ENCODE measurements at places on chromosomes 13 and 19.

DNA sequence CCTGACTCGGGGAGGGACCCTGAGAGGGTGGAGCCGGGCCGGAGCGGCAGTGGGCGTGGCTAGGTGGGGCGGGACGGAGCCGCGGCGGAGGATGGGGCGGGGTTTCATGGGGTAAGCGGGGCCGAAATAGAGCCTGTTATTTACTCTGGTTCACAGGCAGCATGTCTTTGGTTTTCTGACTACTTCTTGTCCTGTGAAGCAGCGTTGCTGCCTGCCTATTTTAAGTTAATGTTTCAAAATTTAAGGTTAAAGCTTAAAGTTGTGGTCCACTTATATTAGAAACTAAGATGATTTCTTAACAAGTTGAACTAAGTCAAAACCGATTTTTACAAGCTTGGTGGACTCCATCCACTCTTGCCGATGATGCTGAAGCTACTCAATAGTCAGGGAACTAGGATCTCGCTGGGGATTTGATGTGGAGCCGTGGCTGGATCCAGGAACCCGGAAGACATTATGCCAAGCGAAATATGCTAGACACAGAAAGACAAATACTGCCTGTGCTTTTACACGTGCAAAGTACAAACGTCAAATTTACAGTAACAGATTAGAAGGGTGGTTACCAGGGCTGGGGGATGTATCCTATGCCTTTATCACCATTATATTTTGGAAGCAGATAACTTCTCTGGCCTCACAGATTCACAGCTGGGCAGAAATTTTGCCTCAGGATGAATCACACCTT is 433 bp upstream of the ZNF616 start:
- DNase-seq: no peak

DNA sequence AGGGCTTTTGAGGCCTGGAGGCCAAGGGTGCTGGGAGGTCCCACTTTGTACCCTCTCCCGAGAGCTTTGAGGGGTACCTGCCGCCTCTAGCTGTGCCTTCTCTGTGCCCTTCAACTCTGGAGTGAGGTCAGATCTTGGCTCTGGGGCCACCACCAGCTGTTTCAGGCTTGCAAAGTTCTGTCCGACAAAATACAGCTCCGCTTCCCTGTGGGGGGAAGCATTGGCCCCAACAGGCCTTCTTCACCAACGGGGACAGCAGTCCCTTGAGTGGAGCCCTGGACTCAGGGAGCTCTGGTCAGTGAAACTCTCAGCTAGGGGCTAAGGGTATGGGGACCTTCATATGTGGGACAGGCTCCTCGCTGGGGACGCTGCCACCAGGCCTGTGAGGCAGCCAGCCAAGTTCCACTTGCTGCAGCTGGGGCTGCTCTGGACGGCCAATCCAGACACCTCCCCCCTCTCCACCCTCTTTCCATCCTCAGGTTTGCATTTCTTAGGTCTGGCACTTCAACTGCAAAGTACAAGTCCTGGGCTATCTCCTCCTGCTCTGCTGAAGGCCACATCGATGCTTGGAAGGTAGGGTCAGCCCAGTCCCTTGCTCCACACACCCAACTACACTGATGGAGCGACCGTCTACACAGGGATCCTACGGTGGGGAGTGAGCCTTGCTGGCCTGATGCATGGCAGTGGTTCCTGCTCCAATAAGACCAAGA is 46.8 kb downstream of the C13orf46 start:
- no peak for DNase-seq

DNA sequence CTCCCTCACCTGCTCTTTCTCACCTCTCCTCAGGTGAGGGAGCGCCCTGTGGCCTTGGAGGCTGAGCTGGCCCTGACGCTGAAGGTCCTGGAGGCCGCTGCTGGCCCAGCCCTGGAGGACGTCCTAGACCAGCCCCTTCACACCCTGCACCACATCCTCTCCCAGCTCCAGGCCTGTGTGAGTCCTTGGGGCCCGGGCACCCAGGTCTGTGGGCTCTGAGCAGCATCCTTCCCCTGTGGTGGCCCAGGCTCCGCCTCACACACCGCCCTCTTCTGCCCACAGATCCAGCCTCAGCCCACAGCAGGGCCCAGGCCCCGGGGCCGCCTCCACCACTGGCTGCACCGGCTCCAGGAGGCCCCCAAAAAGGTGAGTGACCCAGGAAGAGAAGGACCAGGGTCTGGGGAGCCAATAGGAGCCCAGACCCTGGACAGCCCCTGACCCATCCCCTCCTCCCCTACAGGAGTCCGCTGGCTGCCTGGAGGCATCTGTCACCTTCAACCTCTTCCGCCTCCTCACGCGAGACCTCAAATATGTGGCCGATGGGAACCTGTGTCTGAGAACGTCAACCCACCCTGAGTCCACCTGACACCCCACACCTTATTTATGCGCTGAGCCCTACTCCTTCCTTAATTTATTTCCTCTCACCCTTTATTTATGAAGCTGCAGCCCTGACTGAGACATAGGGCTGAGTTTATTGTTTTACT is 1.9 kb downstream of the IFNL1 start:
- DNase-seq: no peak

- no peak for DNase-seq
Observed at GRCh38 chr19:11434703-11435056, 241 bp downstream of the ODAD3 start.

GRCh38 chr19:8575467-8575997 is 1.7 kb downstream of the MYO1F start:
- DNase-seq: peak; percentile 47

GRCh38 chr13:104530741-104531140 is 1464.5 kb upstream of the SLC10A2 start:
- no peak for DNase-seq

DNA sequence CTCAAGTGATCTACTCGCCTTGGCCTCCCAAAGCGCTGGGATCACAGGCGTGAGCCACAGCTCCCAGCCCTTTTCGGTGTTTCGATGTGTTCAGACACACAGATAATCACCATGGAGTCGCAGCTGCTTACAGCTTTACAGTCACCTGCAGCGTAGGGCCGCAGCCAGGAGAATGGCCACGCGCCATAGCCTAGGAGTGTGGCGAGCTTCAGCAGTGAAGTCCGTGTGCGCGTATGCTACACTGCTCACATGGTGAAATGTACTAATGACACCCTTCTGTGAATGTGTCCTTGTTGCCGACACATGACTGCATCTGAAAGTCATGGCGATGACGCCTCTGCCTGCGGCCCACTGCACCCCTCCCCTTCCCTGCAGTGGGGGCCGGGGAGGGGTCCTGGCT is 23.6 kb downstream of the AP3D1 start:
- no peak for DNase-seq

- DNase-seq: no peak
Observed at GRCh38 chr13:34751044-34751443, 191.0 kb upstream of the NBEA start.

DNA sequence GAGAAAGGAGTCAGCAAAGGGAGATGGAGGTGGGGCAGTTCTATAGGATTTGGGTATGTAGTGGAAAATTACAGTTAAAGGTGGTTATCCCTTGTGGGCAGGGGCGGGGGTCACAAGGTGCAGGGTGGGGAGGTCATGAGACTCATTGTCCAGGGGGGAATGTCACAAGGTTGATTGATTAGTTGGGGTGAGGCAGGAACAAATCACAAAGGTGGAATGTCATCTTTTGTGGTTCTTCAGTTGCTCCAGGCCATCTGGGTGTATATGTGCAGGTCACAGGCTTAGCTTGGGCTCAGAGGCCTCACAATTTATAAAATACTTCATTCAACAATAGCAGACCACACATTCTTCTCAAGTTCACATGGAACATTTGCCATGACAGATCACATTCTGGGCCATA is 109.6 kb downstream of the ATP11A start:
- DNase-seq: no peak

DNA sequence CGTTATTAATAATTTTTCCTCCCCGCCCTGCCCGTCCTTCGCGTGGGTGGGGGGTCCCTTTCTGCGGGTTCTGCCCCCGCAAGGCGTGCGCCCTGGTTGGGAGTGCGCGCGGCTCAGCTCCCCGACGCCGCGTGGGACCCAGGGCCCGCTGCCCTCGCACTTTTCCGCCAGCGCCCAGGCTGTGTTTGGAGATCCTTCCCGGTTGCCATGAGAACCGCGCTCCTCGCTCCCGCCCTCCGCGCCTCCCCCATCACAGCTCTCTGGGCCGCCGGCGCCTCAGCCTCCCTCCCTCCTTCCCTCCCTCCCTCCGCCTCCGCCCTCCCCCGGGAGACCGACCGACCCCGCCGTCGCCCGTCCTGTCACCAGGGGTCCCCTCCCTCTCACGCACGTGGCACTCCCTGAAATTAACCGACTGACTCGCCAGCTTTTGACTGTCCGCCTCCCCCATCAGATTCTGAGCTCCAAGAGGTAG is 2.4 kb upstream of the SSBP4 start:
- peak; percentile 94 for DNase-seq

DNA sequence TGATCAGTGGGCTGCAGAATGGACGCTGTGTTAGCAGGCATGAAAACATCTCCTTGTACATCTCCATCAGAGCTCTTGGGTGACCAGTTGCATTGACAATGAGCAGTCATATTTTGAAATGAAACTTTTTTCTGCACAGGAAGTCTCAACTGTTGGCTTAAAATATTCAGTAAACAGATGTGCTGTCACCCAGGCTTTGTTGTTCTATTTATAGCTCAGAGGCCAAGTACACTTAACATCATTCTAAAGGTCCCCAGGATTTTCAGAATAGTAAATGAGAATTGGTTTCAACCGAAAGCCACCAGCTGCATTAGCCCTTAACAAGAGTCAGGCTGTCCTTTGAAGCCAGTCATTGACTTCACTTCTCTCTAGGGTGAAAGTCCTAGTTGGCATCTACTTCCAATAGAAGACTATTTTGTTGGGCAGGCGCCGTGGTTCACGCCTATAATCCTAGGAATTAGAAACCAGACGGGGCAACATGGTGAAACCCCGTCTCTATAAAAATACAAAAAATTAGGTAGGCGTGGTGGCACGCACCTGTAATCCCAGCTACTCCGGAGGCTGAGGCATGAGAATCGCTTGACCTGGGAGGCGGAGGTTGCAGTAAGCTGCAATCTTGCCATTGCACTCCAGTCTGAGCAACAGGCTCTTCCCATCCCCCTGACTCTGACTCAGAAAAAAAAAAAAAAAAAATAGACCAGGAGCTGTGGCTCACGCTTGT is 7.9 kb upstream of the PDE4A start:
- no peak for DNase-seq

- peak; percentile 95 for DNase-seq
Observed at GRCh38 chr13:41694545-41695301, 237.4 kb downstream of the RGCC start.

GRCh38 chr13:112246731-112247470 is 129.3 kb upstream of the SPACA7 start:
- no peak for DNase-seq

DNA sequence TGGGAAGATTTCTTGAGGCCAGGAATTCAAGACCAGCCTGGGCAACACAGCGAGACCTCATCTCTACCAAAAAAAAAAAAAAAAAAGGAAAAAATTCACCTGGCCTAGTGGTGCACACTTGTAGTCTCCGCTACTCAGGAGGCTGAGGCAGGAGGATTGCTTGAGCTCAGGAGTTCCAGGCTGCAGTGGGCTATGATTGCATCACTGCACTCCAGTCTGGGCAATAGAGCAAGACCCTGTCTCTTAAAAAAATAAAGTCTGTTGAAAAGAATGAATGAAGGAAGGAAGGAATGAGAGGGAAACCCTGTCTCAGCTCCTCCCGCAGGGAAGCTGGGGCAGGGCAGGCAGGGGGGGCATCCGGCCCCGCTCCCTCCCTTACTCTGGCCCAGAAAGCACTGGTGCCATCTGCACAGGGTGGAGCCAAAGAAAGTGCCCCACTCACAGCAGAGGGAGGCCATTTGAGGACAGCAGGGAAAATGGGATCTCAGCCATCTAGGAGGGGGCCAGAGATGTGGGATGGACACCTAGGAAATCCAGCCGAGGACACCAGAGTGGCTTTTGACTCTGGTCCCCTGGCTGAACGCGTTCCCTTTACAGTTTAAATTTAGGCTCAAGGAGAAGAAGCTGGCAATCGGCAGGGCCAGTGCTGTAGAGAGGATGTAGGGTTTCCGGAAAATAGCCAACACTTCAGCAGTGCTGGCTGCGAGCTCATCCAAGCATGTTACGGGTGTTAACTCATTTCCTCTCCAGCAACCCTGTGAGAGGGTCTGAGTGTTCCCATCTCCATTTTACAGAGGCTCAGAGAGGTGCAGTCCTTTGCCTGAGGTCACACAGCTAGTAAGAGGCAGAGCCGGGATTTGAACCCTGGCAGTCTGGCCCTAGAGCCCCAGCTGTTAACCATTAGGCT is 3.6 kb upstream of the HPN start:
- DNase-seq: no peak

DNA sequence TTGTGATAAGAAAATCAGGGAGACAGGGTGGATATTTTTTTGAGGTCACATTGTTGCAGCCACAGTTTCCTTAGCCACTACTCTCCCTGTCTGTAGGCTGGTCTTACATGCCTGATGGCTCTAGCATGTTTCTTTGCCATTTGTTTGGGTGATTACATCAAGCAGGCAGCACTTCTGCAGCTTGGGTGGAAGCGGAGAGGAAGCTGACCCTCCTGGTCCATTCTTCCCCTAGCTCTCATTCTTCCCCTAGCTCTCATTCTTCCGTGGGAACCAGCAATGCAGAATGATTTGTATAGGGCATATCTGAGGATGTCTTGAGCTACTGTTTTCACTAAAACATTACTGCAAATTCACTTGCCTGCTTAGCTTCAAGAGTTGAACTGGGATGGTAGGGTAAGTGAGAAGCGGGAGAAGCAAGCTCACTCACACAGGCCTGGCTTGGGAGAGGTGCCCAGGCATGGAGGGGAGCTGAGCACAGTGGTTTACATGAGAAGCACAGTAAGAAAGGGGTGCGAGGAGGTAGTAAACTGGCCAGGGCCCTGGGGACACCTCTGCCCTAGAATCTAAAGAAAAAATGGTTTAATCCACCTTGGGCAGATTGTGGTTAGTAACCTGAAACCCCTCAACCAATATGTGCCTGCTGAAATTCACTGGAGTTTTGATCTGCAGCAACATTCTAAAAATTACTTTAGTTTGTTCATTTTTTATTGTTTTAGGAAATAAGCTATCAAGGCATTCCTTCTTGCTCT is 538.9 kb downstream of the RFC3 start:
- no peak for DNase-seq

- no peak for DNase-seq
Observed at GRCh38 chr19:18895824-18896341, at the start of gene CERS1. Gene CERS1, minus strand, starts transcription at chr19:18896158. Its CDS starts 86 bp downstream, at chr19:18896072.

GRCh38 chr13:52736891-52737290 is 2.7 kb downstream of the CNMD start:
- DNase-seq: no peak

DNA sequence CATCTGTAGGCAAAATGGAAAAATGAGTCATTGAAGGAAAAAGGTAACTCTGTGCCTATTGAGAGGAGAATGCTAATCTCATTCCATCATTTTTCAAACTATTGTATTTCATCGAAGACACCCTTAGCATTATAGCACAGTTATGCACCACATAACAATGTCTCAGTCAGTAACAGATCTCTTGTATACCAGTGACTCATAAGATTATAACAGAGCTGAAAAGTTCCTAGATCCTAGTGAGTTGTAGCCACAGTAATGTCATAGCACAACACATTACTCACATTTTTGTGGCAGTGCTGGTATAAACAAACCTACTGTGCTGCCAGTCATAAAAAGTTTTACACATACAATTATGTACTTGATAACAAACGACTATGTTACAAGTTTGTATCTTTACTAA is 1077.6 kb downstream of the DIAPH3 start:
- peak; percentile 86 for DNase-seq

Data from choroid plexus epithelial cell (primary cell).